ENCODE measurements at places on chromosomes 6 and 20.

DNA sequence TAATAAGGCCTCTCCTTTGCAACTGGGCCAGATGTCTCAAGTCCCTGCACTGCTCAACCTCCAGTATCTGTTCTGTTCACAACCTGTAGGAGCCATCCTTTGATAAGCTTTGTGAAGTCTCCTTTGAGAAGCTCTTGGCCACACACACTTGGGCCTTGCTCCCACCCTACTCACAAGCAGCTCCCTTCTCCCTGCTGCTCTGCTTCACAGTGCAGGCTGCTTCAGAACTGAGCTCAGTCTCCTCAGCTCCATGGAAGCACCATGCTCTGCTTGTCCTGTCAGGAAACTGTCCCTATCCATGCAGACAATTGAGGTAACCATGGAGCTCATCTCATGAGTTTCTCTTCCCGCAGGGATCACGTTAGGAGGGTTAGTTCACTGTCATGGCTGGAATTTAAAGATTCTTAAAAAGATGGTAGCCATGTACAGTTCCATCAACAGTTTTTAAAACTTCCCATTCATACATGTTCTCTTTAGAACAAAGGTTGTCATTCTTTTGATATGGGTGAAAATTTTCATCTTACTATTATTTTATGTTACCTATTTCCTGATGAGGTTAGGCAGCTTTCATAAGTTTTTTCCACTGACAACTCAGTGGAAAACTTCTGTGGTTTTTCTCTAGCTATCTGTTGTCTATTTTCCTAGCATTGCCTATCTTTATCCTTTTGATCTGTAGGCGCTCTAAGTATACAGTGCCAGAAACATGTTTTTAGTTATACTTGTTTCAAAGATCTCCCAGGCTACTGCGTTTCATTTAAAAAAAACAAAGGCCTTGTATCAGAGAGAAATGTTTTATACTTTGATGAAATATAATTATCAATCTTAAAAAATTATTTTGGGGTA is 62.6 kb downstream of the AK9 start:
- DNase-seq = no peak

- peak; percentile 80 for DNase-seq
Observed at GRCh38 chr20:60210779-60211617, 252.8 kb downstream of the CDH26 start.

DNA sequence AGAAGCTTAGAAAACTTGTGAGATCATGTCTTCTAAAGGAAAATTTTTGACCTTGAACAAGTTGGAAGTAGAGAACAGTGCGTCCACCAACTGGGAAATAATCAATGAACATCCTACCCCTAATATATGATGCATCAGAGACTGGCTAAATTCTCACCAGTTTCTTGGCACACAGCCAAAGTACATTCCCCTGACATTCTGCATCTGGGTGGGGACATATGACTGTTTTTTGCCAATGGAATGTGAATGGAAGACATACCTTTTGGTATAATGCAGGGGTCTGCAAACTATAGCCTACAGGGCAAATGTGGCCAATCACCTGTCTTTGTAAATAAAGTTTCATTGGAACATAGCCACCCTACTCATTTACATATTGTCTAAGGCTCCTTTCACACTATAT is 84.7 kb downstream of the HAO1 start:
- no peak for DNase-seq

DNA sequence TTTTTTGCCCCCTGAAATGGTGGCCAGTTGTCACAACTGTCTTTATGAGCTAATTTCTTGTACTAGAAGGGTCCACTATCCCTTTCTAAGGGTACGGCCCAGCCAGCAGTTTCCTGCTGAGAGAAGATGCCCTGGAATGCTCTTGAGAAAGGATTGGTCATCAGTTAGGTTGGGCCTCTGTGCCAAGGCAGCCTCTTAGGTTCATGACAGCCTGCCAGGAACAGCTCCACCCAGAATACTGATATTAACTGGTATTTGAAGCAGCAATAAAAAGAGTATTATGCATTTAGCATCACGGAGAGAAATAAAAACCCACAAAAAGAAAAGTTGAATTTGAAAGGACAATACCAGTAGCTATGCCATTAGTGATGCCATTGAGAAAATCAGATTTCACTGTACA is 9.0 kb upstream of the HINT3 start:
- DNase-seq = no peak

Data from stimulated activated CD8-positive, alpha-beta memory T cell treated with anti-CD3 and anti-CD28 coated beads, Interleukin-4, amount 100 ng/mL, for 48 hours (primary cell).